Tibial artery (tissue), 4 donors: ENCODE measurements at places on chromosomes 4 and X.

- DNase-seq, result no peak
Measured at GRCh38 chr4:99587803-99588202, 13.2 kb downstream of the MTTP start.

DNA sequence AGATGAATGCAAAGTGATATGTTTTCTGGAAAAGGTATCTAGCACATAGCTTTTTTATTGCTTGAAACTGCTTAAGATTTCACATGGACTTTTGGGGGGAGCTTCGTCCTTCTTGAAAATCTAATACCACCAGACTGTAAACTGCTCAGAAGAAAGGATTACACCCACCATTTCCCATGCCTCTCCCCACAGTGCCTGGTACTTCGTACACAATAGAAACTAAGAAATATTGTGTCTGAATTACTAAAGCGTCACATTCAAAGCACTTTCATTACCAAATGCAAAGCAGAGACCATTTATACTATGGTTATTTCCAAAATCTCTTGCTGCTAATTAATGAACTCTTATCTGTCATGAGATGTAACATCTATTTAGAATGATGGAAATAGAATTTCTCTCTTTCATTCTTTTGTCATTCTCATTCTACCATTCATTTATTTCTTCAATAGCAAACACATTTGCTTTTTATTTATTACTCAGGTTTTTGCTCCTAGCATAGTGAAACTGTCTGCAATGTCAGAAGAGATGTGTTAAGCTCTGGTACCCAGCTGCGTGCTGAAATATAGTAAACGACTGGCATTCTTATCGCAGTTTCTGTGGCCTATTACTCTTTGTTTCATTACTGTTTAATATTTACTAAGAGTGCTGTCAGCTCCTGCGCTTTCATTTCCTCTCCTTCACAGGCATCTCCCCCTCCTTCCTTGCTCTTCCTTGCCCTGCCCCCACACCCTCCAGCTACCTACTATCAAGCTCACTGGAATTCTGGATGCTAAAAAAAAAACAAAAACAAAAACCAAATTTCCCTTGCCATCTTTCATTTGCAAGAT, 51.4 kb upstream of the RAPGEF2 start:
- DNase-seq, result no peak

DNA sequence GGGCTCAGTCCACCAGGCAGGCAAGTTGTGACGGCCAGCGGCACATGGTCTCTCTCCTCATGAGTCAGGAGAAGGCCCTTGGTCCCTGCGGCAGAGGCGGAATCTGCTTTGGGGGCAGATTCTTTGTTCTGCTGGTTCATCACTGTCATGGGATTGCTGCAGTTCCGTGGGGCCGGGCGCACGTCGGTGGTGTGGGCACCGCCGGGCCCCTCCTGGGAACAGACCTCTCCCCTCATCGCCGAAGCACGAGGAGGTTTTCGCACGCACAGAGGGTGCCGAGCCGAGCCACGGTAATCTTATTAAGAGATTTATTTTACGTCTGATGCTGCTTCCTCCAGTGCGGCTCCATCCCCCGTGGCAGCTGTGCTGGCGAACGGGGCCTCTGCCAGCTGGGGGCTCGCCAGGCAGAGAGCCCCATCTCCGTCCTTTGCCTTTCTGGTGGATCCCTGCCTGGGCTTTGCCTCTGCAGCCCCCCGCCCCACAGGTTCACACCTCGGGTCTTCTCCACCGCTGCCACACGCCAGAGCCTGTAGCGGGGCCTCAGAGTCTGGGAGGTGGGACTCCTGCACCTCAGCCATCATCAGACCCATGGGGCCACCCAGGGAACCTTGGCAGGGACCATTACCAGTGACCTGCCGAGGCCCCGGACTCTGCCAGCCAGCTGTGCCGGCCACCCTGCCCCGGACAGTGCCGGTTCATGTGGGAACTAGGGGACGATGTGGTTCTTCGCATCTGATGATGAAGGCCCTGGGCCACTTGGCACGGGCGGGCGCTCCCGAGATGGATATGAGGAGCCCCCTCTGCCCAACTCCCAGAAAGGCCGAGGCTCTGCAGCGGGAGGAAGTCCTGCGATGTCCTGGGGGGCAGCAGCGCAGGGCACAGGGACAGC, 86.7 kb upstream of the NKX1-1 start:
- peak; percentile 48 for DNase-seq

DNA sequence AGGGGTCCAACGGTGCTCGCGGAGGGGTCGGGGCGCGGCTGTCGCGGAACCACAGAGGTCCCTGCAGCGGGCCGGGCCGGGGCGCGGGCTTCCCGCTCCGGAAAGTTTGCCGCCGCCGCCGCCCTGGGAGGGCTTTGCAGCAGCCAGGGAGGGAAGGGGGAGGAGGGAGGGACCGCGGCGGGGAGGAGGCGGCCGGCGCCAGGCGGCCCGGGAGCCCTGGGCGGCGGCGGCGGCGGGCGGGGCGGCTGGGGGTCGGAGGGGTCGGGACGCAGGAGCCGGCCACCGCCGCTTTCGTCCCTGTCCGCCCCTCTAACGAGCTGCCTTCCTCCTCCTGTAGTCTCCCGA, 375 bp downstream of the FGFR3 start:
- no peak for DNase-seq

DNA sequence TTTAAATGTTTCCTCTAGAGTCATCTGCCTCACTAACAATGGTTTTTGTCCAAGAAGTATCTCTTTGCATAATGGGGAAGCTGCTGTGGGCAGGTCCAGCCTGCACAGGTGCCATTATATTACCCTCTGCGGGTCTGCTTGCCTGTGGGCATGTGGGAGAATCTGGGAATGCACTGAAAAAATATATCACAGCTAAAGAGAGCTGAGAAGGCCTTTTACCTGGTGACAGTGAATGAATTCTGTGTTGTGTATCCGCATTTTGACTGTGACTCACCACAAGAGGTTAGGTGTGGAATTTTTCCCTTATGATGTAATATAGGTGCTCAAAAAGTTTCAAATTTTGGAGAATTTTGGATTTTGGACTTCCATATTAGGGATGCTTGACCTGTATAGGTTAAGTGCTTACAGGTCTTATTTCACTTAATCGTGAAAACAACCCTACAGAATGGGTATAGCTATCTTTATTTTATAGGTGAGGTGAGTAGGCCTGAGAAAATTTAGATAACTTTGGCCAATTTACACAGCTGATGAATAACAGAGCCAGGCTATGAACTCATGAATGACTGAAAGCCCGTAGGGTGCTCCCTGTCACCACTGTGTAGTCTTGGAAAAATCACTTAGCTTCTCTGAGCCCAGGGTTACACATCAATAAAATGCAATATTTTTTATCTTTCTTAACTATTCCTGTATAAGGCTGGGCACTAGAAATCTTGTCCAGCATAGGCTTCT, 198.0 kb upstream of the EPHA5 start:
- no peak for DNase-seq

DNA sequence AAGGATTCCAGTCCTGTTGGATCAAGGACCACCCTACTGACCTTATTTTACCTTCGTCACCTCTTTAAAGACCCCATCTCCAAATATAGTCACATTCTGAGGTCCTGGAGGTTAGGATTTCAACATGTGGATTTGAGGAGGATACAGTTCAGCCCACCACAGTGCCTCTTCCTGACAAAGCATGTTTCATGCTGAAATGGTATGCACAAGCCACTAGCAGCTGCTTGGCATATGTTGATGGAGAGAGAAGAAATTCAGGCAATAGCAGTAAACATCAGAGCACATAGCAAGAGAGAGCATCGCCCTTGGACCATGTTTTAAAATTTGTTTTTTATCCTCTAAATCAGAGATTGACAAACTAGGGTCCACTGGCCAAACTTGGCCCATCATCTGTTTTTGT, 172.1 kb downstream of the PRKX start:
- DNase-seq, result no peak

DNA sequence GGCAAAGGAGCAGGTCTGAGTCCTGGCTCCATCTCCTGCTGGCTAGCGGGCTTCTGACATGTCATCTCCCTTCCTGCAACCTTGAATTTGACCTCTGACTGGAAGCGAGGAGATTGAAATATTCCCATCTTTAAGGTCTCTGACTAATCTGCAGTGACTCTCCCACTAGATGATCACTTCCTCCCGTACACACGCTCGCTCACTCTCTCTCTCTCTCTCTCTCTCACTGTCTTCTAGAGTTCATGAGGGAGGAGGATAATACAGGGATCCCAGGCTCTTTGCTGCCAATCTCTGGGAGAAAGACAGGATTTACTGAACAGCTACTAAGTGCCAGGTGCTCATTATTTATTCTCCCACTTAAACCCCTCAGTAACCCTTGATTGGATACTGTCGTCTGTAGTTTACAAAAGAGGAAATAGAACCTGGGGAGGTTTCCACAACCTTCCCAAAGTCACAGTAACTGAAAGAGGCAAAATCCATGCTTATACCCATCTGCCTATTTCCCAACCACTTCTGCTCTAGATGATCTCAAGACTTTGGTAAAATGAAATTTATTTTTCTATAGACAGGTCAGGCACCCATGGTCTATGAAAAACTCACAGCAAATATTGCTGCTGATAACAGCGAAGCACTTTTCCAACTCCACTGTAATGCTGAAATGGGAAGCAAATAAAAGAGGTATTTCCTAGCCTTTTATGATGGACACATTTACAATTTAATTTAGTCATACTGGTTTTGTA, 193.5 kb upstream of the C1QTNF7 start:
- DNase-seq, result no peak

GRCh38 chr4:16739997-16740624, 158.3 kb downstream of the LDB2 start:
- no peak for DNase-seq

GRCh38 chrX:136325377-136325776, 24.6 kb downstream of the ADGRG4 start:
- no peak for DNase-seq

GRCh38 chr4:168758351-168758876, 251.6 kb downstream of the CBR4 start:
- DNase-seq, result no peak

DNA sequence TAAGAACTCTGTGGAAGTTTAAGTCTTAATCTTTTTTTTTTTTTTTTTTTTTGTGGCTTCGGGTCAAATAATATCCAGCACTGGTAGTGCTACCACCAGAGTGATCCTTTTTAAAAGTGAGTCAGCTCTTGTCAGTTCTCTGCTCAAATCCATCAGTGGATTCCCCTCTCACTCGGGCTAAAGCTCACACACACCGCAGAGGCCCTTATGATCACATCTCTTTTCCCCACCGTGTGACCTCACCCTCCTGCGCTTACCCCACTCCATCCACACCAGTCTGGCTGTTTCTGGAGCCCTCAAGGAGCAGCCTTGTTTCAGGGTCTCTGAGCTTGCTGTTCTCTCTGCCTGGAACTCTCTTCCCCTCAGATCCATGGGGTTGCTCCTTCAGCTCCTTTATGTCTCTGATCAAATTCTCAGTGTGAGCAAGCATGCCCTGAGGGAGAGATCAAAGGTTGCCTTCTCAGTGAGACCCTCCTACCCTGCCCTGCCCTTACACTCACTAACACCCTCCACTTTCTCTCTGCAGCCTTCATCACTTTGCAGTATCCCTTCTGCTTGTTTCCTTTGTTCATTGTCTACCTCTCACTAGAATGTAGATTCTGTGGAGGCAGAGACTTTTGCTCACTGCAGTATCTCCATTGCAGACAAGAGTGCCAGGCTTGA, 19.8 kb upstream of the BEND4 start:
- no peak for DNase-seq

DNA sequence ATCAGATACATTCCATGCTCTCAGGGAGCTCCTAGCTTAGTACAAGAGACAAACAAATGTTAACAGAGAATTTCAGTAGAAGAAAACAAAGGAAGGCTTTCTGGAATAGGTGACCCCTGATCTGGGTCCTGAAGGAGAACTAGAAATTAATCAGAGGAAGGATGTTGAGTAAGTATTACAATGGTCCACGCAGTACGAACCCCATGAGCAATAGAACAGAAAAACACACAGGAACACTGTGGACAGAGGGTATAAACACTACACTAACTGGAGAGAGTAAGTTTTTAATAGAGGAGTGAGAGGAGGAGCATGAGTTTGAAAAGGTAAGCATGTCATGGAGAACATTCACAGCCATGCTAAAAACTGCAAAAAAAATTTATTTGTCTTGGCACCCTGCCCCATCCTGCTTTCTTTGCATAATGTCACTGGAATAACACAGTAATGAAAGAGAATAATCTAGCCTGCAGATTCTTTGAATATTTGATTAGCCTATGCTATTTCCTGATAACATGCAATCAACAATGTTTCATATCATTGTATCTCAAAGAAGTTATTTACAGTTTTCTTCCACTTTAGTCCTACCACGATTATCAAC, 140.3 kb upstream of the ZXDB start:
- no peak for DNase-seq

- no peak for DNase-seq
Measured at GRCh38 chrX:94871640-94872039, 1197.6 kb downstream of the FAM133A start.

DNA sequence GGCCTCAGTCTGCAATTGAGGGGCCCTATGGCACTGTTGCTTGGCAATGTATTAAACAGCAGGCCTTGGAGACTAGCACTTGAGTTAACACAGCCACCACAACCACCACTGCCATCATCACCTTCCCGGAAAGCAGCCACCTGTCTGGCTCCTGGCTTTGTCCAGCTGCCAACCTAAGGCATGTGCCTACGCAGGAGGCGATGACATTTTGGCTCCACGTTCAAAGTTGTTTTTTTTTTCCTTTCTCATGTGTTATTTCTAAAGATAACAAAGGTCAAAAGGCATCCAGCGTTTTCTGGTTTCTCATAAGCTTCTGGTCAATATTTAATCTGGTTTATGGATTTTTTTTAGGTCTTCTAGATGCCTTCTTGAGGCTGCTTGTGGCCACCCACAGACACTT, 7.5 kb downstream of the CLDN2 start:
- DNase-seq, result no peak

DNA sequence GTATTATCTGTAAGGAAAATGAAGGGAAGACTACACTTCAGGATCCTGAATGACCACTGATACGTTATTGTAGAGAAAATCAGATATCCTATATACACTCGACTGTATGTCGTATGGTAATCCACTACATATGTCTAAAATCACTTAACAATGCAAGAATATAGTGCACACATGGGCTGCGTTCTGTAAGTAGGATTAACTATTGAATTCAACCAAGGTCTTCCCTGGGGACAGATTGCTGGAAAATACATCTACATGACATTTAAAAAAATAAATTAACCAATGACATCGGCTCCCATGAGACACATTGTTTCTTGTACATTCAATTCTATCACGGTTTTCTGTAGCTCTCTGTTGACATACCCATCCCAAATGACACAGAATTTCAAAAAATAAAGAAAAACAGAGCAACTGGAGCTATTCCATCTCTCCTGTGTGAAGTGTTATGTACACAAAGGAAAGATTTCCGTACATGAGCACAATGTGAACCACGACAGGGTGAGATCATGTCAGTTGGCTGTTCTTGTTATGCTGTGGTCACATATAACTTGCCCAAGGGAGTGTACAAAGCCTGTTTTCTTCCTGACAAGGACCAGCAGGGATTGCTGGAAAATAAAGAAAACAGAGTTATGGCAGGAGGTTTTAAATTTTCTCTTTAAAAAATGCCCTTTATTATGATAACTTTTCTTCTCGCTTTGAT, 6.1 kb downstream of the ENOX2 start:
- no peak for DNase-seq

GRCh38 chrX:153966841-153967535, 4.6 kb downstream of the HCFC1 start:
- no peak for DNase-seq
